Activated T-cell treated with anti-CD3 and anti-CD28 coated beads, Interleukin-2, amount 50 U/mL, for 72 hours (primary cell): ENCODE measurements at places on chromosomes 7 and 10. TPM values are rescaled to one million over a fixed set of nuclear protein-coding genes. Genes with fewer than 3 reads are reported as not detected.

The KCNK18 gene
- not detected for total RNA-seq

The AQP1 gene
- total RNA-seq = 0.60 TPM

The ADAM12 gene
- 0.63 TPM for total RNA-seq

The GIMAP6 gene
- 41.6 TPM for total RNA-seq

The RBP4 gene
- total RNA-seq = not detected

The PRLHR gene
- not detected for total RNA-seq

The ARHGAP12 gene
- total RNA-seq = 5.2 TPM

The PLOD3 gene
- total RNA-seq = 34.4 TPM

- peak; percentile 75 for DNase-seq
Measured at GRCh38 chr7:106056513-106057203, 55.5 kb downstream of the SYPL1 start.

DNA sequence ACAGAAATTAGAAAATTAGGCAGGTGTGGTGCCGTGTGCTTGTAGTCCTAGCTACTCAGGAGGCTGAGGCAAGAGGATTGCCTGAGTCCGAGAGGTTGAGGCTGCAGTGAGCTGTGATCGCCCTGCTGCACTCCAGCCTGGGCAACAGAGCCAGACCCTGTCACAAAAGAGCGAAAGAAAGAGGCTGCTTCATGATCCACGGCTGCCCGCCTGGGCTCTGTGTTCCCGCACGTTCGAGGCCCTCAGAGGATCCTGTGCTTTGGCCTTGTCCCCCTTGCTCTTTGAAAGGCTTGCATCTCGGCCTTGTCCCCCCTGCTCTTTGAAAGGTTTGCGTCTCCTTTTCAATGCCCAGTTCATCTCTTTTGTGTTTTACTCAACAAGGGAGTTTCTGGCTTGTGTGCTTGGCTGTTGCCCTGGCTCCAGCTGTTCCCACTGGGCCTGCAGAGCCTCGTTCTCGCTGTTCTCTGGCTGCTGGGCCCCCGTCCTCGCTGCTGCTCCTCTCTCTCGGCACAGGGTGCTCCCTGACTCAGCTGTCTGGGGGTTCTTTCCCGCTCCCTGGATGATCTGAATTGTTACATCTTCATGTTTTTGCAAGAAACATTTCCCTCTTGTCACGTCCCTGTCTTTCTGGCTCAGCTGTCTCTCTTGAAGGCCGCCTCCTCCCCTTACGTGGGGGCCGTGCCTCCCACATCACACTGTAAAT is 45.1 kb upstream of the INPP5A start:
- DNase-seq = no peak

DNA sequence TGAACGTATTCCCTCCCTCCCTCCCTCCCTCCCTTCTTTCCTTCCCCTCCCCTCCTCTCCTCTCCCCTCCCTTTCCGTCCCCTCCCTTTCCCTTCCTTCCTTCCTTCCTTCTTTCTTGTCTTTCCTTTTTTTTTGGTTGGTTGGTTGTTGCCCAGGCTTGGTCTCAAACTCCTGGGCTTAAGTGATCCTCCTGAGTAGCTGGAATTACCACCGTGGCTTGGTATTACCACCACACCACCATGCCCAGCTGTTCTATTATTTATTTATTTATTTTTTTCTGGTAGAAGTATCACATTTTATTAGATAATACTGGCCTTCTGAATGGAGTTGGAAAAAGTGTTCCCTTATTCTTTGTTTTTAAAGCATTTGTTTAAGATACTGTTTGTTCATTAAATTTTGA is 95.9 kb downstream of the PHF14 start:
- no peak for DNase-seq

GRCh38 chr7:140672382-140673062 is at the start of gene ADCK2:
TSS of gene ADCK2 (plus strand) at chr7:140672945. CDS start at chr7:140673331, 386 bp downstream.
- DNase-seq = peak; percentile 66

GRCh38 chr10:72461085-72461484 is 106.4 kb upstream of the DNAJB12 start:
- DNase-seq = no peak

GRCh38 chr7:78220754-78221153 is 422.2 kb downstream of the PHTF2 start:
- DNase-seq = no peak

DNA sequence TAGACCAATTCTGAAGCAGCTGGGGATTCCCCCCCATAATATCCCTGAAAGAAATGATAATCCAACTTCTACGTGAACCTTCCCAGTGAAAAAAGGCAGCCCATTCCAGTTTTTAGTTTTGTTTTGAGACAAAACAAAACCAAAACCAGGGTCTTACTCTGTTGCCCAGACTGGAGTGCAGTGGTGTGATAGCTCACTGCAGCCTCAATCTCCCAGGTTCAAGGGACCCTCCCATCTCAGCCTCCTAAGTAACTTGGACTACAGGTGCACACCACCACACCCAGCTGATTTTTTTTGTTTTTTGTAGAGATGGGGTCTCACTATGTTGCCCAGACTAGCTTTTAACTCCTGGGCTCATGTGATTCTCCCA is 12.5 kb upstream of the ARPC1A start:
- no peak for DNase-seq

DNA sequence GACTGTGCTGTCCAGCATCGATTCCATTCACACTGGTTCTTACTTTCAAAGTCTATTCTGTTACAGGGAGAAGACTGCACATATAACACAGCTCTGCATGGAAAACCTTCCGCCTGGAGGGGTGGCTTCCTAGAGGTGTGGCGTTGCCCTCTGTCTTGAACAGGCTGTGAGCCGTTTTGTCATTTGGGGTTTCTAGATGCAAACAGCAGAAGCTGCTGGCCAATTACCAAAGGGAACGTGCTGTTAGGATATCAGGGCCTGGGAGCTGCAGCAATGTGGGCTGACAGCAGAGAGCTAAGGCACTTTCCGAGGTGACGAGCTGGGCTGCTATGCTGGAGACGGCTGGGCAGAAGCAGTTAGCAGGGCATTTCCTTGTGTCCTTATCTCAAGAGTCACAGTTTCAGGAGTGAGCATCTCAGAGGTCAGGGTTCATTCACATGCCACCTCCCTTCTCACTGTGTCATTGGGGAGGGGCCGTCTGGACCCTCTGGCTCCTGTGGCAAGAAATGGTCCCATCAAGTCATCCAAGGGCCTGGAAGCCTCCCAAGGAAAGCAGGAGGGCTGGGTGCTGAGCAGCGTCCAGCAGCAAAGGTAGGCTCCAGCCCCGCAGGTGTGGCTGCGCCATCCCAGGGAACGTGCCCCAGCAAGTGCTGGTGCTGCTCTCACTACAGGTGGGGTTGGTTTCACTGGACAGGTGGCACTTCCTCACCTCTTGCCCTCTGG is 106.5 kb downstream of the WDR37 start:
- no peak for DNase-seq

DNA sequence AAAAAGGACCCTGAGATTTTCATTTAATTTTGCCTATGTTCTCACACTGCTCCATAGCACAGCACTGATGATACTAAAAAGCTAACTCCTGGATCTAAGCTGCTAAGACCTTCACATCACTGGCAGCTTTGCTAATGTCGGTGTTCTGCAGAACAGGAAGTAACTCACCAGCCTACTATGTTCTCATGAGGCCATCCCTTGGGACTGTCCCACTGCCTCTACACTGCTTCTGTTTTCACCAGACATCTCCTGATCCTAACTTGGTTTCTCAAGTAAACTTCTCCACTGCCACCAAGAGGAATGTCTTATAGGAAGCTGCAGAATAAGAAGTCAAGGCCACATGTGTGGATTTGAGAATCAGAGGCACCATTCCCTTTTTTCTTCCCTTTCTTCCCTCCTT is 15.1 kb downstream of the HTR7 start:
- DNase-seq = no peak

DNA sequence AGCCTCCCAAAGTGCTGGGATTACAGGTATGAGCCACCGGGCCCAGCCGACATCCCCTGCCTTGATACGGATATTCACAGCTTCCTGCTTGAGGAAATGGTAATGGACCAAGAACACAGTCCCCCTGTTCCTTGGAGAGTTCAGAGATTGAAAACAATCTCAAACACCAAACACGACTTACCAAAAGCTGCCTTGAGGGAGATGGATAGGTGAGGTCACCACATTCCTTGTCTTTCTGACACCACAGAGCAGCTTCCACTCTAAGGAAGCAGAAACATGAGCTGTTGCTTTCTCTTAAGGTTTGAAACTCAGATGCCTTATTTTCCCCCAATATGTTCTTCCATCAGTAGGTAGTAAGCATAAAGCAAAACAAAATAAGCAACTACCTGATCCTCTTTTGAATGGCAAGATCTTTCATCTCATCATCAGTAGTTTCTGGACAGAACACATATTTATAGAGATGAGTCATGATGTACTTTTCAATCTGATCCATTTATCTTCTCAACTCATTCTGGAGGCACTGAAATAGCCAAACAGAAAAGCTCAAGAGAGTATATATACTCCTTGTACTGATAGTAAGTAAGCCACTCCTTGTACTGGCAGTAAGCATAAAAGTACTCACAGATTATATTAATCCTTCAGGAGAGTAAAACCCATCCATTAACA is 199.1 kb upstream of the KCTD7 start:
- no peak for DNase-seq

GRCh38 chr10:58885686-58886345 is 290.6 kb upstream of the PHYHIPL start:
- no peak for DNase-seq

- no peak for DNase-seq
Measured at GRCh38 chr10:107028236-107028635, 136.3 kb downstream of the SORCS1 start.

DNA sequence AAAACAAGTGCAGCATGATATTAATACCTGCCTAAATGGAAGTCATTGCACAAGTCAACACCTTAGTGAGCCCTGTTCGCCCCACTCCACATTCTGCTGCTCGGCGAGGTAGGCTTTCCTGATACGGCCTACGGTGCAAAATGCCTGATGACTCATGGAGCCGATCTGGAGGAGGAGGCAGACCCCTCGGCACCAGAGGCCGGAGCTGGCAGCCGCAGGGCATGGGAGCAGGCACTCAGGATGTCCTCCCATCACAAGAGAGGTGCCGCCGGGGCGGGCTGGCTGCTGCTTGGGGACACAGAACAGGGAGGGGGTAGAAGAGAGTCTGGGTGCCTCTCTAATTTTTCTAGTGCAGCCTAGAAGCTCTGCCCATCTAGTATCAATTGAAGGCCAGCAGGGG is 418.5 kb upstream of the MGMT start:
- no peak for DNase-seq

DNA sequence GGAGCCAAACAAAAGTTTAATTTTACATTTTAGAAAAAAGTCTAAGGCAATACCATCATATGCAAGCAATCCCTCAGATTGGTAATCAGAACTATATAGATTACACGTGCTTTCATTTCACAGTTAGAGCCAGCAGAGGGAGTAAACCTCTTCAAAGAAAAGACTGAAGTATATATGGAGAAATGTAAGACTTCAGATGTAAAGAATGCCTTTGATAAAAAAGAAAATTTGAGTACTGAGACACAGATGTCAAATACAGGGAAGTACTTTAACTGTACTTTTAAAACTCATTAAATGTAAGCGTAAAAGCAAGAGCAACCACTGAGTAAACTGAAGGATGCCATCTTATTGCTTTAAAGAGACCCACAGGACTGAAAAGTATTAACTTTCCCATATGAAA is 101.4 kb upstream of the FAM133B start:
- no peak for DNase-seq

- no peak for DNase-seq
Measured at GRCh38 chr7:157516311-157516710, 179.5 kb downstream of the DNAJB6 start.

- DNase-seq = no peak
Measured at GRCh38 chr7:15937571-15937970, 251.1 kb upstream of the MEOX2 start.

DNA sequence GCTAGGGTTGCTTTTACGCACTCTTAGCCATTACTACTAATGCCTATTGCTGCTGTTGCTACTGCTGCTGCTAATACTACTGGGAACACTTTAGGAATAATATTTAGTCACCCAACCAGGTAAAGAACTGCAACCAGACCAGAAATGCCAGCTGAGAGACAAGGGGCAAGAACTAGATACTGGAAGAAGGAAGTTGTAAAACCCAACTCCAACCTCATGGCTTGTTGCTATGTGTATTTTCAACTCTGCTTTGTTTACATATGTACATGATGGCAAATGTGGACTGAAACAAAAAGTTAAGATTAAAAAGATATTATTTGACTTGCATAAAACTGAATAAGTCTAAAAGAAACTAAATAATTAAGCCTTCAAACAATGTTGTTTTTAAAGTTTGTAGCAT is 177.7 kb downstream of the GNAT3 start:
- no peak for DNase-seq

GRCh38 chr10:78589687-78590086 is 479.1 kb upstream of the ZMIZ1 start:
- no peak for DNase-seq

DNA sequence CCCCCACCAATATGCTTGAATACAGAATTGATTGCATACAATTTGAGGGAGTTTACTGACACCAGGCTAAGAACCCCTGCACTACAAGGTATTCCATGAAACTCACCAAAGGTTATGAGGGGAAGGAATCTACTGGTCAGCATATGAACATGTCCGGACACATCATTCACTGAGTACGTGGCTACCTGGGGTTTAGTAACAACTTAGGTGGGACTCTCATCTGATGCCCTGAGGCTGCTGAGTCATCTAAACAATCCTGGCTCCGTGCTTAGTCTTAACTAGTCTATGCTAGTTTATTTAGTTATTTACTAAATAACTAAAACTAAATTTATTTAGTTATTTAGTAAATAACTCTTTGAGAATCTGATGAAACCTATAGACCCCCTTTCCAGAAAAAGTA is 11.3 kb downstream of the PI4K2A start:
- DNase-seq = no peak

DNA sequence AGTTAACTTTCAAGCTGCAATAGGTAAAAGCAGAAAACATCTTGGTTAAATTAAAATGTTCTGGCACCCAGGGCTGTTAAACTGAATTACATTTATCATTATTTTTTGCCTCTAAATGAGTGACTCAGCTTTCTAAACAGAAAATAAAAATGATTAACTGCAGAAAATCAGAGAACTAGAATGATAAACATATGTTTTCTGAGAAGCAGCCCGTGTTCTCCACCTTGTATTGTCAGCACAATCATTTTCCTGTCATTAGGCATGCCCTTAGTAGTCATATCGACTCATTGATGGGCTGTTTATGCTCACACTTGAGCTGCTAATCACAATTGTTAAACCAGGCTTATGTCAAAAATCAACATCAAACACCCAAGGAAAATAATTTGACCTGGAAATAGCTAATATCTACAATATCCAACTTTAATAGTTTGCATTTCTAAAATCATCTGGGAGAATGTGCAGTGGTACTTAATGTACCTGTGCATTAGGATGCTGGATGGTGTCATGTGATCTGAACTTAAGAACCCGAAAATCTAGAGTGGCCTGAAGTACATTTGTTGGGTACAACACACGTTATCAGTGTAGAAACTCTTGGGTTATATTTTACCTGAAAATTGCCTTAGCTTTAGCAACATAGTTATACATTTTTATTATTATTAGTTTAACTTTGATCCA is 2.3 kb downstream of the MDFIC start:
- DNase-seq = no peak

DNA sequence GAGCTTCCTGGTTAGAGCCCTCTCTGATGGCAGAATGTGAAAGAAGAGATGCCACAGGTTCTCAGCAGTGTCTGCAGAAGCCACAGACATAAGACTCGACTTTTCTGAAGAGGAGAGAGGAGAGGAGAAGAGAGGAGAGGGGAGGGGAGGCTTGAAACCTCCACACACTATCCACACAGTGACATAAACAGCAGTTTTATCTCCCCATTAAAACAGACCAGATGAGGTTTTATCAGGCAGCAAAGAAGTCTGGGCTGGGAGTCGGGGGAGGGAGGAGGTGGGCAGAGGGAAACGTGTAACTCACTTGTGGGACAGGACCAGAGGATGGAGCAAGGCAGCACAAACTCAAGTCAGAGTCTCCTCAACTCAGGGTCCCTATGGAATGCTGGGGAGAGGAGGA is 76.5 kb downstream of the XPNPEP1 start:
- DNase-seq = no peak
